CD4-positive, alpha-beta memory T cell (primary cell): ENCODE measurements at places on chromosomes 7 and 10.

DNA sequence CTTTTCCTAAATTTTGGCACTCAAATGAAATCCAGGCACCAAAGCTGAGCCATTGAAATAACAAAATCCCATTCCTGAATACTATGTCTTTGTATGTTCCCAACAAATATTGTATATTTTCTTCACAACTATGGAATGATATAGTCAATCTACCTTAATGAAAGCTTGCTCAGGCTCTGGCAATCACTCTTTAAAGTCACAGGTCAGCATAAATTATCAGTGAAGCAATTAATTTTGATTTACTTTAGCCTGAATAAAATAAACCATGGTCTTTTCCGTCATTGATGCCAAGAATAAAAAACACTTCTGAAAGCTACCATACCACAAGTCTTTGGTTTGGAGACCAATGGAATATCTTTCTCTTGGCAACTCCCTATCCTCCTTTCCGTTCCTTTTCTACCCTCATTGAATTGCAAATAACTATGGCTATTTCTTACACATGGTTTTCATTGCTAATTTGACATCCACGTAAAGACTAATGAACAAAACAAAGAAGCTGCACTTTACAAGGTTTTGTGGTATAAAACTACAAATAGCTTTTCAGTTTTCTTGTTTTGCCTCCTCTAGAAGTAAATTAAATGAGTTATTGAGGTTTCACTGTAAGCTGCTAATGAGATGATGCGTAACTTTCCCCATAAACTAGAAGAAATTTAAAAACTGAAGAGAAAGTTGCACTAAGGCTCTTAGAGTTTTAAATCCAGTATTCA, 166.6 kb downstream of the TAX1BP1 start:
- DNase-seq = no peak

DNA sequence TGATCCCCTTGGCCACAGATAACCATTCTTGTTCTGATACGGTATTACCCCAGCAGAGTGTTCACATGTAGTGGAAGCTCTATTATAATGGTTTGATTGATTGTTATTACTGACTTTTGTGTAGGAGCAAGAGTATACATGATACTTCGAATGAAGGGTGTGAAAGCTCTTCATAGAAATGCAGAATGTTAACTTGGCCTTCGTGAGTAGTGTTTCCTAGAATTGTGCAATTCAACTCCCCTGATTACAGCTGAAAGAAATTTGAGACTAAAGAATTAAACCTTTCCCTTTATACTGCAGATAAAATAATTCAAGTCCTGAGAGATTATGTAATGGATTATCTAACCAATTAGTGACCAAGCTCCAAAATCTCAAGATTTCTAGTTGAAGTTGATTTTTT, 38.2 kb downstream of the MKLN1 start:
- DNase-seq = no peak

DNA sequence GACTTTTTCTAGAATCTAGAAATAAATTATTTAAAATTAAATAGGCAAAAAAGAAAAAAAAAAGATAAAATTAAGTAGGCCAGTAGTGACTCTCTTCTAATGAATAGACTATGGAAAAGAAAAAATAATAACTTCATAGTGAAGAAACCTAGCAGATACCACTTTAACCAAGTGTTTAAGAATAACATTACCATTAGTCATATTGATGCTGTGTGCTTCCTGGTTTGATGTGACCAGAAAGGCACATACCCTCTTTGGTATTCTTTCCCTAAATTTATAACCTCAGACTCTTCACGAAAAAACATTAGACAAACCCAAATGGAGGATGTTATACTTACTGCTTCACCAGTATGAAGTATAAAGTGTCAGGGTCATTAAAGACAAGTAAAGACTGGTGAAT, 42.6 kb downstream of the KIF20B start:
- no peak for DNase-seq

DNA sequence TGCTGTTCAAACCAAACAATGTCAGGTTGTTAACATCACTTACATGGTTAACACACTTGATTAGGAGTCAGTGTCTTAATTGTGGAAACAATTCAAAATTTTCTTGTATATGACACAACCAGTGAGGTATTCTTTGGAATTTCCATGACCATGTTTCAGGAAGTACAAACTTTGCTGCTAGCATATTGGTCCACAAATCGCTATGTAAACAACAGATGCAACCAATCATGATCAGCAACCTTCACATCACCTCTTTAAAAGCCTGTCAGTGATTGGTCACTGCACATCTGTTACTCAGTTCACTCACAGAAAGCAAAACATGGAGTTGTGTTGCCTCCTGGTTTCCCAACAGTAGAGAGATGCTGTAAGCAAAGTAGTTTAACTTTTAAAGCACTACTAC, 108.9 kb upstream of the FAM3C start:
- DNase-seq = no peak

- DNase-seq = no peak
Observed at GRCh38 chr7:54663603-54664234, 95.3 kb downstream of the SEC61G start.

DNA sequence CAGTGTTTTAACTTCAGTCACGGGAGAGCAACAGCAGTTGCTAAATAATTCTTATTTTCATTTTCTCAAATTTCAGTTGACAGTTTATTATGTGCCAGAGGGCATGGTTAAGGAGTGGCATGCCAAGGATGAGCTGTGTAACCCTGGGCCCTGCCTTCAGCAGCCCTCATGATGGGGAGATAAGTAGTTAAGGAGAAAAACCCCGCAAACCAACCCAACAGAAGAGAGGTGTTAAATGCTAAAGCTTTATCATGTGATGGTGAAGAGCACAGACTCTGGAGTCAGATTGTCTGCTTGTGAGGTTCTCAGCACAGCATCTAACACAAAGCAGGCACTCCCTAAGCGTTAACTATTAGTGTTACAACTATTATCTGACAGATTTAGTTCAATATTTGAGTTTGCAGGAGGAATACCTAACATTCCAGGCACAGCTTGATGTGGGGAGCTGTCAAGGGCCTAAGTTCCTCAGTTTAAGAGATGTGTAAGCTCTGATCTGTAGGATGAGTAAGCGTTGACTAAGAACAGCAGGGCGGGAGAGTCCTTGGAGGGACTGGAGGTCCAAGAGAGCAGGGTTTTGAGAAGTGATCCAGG, 29.6 kb downstream of the STAM start:
- no peak for DNase-seq

DNA sequence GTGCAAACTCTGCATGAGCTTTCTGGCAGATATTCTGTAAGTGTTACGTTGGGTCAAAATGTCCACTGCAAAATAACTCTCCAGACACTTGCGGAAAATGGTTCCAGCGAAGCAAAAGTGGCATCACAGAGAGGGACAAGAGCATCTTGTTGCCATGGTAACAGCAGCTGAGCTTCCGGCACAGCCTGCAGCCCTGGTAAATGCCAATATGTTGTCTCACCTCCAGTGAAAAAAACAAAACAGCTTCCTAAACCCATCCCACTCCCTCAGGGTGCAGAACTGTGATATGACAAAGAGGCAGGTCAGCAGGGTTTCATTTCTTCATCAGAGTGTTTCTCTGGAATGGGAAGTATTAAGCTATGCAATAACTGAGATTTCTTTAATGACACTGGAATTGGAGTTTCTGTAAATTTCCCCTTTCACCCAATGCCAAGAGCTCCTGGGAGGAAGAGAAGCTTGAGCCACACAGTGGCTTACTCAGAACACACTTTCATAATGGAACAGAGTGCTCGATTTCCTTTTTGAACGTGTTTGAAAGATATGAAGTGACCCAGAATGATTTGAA, 65.6 kb downstream of the FOXI2 start:
- DNase-seq = no peak

DNA sequence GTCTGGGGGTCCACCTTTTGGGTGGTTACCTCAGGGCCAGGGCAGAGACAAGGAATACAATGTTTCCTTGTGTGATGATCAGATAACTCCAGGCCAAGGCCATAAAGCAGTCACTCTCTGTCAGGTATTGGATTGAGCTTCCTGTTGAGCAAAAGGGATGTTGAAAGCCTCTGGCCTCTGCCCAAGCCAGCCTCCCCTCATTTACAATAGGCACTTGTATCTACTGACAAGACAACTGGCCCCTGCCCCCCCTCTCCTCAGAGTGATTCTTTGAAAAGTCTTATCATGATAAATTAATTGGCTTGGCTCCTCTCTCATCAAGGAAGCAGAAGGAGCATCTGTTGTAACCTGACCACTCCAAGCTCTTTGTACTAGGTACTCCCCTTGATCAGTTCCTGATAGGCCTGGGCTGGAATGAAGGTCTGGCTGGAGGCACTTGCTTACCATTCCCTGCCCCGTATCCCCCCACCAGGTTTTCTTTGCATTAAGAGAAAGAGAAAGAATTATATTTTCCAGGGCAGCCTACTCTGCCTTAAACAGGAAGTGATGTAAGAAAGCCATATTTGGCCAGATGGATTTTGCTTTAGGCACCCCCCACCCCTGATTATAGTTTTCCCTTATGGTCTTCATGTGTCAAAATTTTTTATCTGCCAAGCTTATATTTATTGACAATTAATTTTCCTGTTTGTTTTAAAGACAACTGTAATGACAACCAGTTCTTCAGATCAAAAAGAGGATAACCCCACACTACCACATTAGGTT, 42.1 kb upstream of the HPS1 start:
- DNase-seq = no peak

GRCh38 chr10:98610301-98610700, 163.6 kb upstream of the HPS1 start:
- no peak for DNase-seq

DNA sequence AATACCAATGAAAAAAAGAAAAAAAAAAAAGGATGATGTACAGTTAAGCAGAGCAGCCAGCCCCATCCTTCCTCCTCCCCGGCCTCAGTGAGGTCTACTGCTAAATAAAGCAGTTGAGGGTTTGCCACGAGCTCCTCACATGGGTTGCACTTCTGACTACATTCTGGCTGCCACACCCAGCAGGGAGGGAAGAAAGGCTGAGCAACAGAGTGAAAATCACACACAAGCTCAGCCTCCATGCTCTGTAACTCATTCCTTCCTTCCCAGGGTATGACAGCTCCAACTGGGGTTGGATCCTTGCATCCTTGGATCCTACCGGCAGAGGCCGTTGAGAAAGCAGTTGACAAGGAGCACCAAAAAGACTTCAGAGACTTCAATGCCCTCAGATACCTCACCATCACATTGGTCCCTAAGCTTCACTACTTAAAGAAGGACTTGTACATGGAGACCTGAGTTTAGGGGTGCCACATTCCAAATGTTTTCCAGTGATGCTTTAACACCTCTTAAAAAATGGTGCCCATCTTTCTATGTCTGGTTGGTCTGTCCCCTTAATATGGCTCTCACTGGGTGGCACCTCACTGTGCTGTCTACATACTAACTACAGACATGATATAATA, 52.9 kb upstream of the PIK3CG start:
- no peak for DNase-seq

DNA sequence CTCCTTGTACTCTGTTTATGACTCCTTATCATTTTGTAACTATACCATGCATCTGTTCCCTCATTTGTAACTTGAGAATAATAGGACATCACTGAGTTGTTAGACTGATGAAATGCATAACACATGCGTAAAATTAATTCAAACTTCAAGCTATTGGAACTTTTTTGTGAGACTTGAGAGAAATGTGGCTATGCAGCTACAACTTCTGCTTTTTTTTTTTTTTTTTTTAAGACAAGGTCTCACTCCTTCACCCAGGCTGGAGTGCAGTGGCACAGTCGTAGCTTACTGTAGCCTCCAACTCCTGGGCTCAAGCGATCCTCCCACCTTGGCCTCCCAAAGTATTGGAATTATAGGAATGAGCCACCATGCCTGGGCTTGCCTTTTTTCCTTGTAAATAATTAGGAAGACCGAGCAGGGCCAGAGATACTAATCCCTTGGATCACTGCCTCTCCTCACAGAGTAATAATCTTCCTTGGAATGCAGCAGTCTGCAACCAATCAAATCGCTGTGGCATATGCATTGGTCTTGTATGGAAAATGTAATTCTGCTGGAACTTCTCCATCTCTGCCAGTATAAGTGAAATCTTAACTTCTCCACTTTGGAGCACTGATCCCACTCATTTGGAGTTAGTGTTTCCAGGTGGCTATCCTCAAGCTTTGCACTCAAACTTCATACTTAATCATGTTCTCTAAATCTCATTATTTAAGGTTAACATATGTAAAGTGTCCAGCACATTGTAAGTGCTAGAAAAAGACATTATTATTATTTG, 2.0 kb upstream of the PANK1 start:
- no peak for DNase-seq
